ENCODE measurements at places on chromosomes 2 and 18.

DNA sequence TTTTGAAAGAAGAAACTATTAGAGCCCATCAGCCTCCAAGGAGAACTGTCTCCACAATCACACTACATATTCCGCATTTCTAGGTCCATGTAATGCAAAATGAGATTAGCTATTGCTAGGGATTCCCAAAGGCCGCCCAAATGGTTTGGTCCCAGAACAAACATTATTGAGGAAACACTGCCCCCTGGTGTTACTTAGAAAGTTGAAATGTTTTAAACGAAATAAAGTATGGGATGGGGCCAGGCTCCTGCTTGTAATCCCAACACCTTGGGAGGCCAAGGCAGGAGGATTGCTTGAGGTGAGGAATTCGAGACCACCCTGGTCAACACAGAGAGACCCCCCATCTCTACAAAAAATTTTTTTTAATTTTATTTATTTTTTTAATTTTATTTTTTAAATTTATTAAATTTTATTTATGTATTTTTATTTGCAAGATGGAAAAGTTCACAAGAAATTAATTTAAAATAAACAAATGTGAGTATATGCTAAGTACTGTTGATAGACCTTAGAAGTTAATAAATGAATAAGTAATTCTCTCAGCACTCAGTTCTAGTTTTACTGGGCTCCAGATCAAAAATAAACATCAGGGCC is 5.5 kb downstream of the NHEJ1 start:
- DNase-seq: no peak

DNA sequence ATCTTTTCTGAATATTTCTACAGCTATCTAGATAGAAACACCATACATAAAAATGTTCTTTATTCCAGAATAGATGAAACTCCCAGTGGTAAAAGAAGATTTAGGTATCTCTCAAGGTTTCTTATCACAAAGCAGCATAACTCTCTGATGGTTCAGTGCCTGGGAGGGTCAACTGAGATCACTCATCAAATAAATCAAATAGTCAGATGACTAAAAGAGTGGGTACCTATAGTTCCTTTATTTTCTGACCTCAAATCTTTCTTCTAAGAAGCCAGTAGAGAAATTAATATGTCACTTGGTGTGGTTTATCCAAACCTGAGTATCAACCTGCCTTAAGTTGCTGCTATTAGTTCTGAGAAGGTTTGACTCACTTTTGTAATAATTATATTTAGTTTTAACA is 120.9 kb downstream of the TMEFF2 start:
- DNase-seq: no peak

DNA sequence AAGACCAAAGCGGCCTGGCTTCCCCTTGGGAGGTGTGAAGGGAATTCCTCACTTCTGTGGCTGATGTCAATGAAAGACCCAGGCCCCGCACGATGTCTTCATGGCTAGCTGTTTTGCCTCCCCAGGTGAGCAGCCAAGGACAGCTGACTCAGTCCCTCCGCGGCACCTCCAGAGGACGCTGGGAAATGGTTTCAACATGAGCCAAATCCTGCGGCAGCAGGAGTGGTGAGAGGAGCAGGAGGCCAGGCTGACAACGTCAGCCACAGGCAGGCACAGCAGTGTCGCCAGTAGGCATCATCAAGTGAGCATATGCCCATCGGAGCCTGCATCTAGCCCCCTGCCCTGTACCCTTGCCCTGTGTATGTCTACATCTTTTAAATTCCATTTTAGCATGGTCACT is 156.4 kb upstream of the RAB6C start:
- no peak for DNase-seq

DNA sequence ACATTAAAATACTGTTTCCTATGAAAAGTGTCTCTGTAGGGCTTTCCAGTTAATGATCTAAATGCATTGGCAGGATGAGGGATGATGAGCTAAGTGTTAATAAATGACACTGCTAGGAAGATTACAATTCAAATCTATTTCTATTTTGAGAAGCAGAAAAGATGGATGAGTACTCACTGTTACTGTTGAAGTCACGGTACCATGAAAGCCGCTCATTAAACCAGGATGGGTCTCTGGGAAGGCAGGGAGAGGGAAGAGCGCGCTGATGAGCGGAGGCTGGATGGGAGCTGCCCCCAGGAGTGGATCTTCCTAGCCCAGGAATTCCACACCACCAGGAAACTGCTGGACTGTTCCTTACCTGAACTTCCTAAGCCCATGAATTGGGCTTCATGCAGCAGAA is 27.1 kb upstream of the TXNDC2 start:
- DNase-seq: no peak

GRCh38 chr2:105544591-105545377 is 145.9 kb upstream of the FHL2 start:
- no peak for DNase-seq

GRCh38 chr2:134384131-134384530 is 130.3 kb downstream of the MGAT5 start:
- DNase-seq: no peak

DNA sequence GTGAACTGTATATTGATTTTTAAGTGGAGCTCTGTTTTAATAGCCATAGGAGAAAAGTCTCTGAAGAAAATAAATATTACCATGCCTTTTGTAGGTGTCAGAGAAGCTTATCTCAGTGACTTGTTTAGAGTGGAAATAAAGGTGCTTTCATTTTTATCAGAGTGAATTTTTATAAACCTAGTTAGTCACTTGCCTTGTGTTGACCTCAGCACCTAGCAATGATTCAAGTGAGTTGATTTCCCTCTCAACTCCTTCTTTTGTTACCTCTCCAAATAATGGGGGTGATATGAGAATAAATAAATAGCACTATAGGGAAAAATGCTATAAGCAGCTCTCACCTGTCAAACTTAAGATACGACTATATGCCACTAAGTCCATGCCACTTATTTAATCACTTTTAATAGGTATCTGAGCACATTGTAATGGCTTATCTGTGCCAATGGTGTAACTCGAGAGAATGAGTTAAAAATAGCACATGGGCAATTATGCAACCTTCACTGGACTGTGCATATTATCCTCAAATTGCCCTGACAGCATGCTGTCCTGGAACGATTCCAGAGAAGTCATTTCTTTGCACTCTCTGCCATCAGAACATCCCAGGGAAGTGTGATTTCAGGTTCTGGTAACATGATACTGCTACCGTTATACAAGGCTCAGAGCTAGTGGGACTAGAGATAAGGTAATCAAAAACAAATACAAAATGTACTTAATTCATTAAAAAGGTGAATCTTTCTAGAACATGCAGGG is 290.8 kb downstream of the CCDC85A start:
- DNase-seq: no peak

DNA sequence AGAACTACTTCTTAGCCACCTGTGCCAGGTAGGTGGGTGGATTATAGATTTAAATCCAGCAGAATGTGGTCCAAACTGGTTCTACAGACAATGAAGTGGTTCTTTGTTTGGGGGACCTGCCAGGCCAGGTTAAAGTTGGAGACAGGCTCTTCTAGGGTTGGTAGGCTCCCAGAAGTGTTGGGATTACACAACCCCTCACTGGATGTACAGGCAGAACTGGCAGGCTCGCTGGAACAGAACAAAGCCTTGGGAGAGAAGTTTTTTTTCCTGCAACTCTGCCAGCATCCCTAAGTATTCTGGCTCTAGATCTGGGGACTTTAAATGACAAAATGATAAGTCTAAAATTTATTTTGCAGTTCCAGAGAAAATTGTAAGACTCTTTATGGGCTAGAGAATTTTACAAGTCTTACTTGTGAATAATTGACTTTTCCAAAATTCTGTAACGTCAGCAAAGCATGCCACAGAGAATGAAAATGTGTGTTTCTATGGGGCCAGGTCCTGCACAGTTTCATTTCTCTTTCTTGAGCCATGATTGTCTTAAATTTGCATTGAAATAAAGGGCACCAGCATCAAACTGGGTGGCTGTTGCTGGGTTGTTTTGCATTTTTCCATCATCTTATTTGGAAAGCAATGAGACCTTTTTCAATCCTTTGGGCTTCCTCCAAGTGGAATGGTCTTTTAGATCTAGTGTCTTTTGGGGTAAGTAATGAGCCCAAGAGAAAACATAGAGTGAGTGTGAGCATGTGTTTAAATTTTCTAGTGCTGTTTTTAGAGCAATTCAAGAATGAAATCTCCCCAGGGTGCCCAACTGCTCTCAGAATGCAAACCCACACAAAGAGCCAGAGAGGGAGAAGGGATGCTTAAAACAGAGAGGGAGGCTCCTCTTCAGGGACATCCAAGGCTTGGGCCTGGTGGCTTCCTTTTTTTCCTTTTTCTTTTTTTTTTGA is 32.4 kb upstream of the ATL2 start:
- DNase-seq: no peak

- no peak for DNase-seq
These were observed 26.8 kb downstream of the B3GNT2 start for GRCh38 chr2:62222674-62223073.

GRCh38 chr2:222563106-222563718 is 92.7 kb downstream of the FARSB start:
- DNase-seq: no peak

GRCh38 chr2:73970850-73971471 is 13.7 kb upstream of the TET3 start:
- DNase-seq: no peak

DNA sequence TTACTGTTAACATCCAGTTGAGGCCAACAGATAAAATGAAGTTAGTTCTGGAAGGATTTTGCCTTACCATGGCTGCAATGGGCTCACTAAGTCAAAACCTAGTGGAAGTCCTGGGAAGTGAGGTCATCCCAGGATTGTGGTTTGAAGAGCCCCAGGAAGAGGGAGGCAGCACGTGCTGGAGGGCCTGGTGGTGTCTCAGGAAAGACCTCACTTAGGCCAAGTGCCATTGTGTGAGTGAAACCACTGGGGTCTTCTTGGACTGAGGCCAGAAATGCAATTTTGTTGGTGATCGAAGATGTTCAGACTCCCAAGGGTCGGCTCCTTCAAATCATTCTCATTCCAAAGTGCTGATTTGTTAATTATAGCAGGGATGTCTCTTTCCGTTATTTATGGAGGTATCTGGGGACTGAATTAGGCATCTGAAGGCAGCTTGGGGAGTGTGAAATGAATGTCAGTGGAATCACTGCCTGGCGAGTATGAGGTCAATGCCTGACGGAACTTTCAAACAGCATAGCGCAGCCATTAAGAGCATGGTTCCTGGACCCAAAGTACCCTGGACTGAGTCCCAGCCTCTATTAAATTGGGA is 60.0 kb downstream of the IL1R2 start:
- DNase-seq: no peak

DNA sequence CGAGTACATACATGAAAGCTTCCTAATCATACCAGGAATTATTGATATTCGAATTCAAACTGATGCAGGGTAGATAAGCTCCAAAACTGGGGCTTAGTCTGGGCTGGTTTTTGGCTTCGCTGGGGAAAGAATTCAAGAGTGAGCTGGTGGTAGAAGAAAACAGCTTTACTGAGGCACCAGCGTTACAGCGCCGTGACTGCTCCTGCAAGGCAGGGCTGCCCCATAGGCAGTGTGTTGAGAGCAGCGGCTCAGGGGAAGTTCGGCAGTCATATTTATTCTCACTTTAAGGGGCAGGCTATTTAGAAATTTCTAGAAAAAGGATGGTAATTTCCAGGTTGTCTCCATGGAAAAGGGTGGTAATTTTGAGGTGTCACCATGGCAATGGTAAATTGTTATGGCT is 292.6 kb upstream of the TCF4 start:
- DNase-seq: no peak

DNA sequence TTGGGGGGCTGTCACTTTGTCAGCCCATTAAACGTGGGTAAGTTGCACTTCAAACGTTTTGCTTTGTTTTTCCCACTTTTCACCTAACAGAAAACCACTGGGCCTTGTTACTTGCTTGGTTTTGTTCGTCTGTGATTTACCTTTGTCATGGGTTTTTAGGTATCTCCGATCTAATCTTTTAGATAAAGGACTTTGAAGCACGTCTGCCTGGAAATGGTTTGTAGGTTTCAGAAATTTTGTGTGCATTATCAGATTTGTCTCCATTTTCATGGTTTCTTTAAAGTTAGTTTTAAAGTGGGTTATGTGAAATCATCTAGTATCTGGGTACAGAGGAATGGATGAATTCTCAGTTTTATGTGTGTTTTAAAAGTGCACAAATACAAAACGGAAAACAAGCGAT is 6.4 kb downstream of the CTDP1 start:
- DNase-seq: no peak

GRCh38 chr18:53715243-53715853 is 509.1 kb downstream of the MBD2 start:
- no peak for DNase-seq

DNA sequence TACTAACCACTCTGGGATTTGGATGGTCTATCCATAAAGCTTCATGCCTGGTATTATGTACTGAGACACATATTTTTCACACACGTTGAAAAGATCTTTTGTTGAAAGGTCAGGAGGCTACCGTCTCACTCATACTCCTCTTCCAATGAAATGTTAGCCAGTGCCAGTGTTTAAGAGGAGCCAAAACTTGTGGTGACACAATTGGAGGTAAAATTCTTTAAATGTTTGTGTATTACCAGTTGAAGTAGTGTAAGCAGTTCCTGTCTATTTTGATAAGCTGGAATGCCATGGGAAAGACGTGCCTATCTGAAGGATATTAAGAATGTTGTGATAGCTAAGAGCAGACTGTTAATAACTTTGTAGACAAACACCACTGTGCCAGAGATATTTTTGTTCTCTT is 32.1 kb downstream of the MARCHF7 start:
- DNase-seq: no peak

DNA sequence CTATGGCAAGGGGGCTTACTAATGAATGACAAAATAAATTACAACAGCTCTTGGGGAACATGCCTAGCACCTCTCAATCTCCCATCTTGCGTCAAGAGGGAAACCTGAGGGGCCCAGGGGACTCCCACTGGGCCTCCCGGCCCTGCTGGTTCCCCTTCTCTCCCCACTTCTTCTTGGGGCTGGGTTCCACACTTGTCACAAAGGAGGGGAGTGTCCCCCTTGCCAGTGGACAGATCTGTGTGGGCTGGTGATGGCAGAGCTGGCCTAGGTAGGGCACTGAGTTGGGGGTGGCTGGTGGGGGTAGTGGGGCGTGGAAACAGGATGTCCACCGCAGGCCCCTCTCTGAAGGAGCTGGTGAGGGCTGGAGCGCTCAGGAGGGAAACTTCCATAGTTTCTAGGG is 184.0 kb upstream of the HAAO start:
- DNase-seq: no peak

DNA sequence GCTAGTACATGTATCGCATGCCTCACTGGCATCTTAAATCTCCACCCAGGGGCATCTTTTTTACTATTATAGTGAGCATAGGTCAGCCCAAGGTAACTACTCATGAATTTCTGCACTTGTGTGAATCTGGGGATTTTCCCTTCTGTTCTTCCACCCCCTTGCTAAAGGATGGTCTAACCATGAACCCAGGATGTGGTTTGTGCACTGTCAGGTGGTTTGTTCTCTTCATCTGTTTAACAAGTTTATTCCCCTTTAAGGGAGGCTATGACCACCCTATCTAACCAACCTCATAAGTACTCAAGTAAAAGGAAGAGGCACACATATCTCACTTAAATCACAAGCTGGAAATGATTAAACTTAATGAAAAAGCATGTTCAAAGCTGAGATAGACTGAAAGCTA is 243.0 kb downstream of the RPRM start:
- no peak for DNase-seq

GRCh38 chr2:191038241-191038725 is 24.3 kb upstream of the STAT1 start:
- no peak for DNase-seq

All from stimulated activated CD4-positive, alpha-beta T cell treated with anti-CD3 and anti-CD28 coated beads, Interleukin-1b, Interleukin-23, amount 100 ng/mL, for 1 hour (primary cell).